ENCODE measurements at places on chromosomes 4 and X.

DNA sequence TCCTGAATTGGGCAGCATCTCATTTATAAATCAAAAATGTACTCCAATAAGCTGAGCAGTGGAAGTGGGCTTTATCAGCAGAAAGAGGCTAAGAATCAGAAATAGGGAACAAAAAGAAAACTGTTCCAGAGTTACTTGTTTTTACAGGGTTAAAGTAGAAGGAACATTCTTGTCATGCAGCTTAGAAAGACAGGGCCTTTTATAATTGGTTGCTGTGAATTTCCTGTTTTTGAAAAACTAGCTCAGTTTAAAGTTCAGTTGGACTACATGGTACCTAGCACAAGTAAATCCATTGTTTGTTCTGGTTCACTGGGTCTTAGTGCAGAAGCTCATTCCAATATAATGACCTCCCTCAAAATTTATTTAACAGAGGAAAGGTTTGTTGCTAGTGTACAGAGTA lies 200.8 kb downstream of the GRIA2 start:
- DNase-seq = no peak

DNA sequence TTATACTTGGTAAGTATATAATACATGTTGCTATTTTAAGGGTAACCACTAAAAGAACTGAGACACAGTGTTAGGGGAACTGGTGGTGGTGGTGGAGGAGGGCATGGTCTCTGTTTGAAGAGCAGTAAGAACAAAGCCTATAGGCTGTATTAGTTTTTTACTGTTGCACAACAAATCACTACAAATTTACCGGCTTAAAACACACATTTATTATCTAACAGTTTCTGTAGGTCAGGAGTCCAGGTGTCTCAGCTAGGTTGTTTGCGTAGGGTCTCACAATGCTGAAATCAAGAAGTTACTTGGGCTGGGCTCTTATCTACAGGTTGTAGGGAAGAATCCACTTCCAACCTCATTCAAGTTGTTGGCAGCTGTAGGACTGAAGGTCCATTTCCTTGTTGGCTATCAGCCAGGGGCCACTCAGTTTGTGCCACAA lies 52.6 kb downstream of the CASK start:
- no peak for DNase-seq

DNA sequence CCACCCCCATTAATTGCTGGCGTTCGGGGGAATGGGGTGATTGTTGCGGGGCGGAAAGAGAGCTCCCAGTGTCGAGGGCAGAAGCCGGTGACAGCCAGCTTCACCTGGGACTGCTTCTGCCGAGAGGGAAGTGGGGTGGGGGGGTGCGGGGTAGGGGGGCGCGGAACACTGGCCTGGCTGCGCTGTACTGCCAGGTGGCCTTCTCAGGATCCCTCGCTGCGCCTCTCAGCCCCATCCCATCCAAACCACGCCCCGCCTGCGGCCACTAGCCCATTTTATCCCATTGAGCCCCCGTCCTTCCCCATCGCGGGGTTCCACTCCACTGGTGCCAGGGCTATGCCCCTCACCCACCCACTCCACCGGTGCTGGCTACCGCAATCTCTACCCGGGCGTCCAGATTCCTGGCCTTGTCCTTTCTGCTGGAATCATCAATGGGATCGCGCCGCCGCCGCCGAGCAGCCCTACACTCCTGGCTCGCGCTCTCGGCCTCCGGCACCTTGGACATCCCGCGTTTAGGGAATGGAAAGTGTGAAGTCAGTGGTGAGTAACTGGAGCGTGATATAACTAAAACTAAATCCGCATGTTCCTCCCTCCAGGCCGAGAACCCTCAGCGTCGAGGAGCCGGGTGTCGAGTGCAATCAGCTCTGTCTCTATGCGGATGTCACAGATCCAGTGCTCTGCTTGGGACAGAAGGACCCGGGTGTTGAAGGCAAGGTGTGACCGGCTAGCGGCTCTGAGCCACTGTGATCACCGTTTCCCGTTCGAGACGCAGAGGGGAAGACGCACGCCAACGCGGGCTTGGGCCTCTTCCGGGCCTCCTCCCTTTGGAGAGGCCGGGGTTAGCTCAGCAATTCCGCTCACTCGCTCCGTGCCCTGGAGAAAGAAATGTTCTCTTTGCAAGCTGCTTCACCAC lies 20.5 kb downstream of the NKX3-2 start:
- DNase-seq = no peak

- no peak for DNase-seq
These were observed 60.8 kb upstream of the XAGE1B start for GRCh38 chrX:52577464-52578173.

DNA sequence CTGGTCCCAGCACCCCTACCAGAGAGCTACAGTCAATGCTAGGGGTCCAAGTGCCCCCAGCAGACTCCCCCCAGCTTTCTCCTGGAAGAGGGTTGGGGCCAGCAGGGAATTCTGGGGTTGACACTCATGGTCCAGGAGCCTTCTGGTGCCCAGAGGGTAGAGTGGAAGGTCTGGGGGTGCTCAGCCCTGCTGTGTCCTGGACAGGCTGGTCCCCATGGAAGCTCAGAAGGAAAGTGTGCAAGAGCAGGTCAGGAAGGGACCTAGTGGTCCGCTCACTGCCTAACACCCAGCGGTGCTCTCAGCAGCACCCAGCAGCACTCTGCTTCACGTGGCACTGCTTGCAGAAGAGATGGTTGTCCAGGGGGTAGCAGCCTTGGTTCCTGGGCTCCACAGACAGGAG lies 6.9 kb downstream of the TEX13C start:
- no peak for DNase-seq

- no peak for DNase-seq
These were observed 1.0 kb upstream of the PLA2G12A start for GRCh38 chr4:109730619-109731545.

Measured in stimulated activated effector memory CD8-positive, alpha-beta T cell treated with anti-CD3 and anti-CD28 coated beads, Interleukin-12 subunit alpha, Interleukin-12 subunit beta, amount 100 ng/mL, for 72 hours (primary cell).